ENCODE measurements at places on chromosomes 5 and 9.

GRCh38 chr5:130032807-130033206 lies 128.5 kb downstream of the CHSY3 start:
- no peak for DNase-seq

DNA sequence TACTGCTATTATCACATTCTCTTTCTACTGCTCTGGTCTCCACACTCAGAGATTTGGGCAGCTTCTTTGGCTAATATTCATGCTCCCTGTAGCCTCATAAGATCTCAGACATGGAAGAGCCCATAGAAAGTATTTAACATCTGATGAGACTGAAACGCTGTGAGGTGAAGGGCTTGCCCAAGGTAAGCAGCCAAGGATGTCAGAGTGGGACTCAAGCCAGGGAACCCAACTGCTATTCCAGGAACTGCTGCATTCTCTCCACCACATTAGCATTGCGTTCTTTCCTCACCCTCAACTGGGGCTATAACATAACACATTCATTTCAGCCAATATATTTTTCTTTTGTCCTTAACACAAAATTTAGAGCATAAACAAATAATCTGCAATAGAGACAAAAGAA lies 3.8 kb downstream of the ADRB2 start:
- no peak for DNase-seq

DNA sequence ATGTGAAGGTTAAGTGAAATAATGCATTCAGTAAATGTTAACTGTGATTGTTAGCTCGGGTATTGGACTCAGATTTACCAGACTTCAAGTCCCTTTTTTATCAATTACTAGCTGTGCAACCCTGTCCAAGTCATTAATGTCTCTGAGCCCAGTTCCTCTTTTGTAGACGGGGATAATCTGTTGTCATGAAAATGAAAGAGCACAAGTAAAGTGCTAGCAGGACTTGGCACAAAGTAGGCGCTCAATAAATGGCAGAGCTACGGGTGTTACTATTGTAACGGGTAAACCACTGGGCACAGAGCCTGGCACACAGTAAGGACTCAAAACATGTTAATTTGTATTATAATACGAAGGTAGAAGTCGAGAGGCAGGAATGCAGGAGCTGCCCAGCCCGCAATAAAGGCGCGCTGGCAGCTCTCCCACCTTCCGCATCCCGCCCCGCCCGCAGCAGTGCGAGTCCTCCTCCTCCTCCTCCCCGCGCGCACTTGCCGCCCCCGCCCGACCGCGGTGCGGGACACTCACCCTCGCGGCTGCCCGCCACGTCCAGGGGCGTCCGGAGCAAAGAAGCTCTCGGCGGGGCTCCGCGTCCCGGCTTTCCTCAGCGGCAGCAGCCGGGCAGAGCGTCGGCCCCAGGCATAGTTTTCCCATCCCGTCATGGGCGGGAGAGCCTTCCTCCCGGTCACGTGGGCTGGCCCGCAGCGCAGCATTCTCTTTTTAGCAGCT lies at the start of gene C1QTNF2:
TSS of gene C1QTNF2 (minus strand) at position 637 of the 723 bp plus-strand sequence. CDS start 15,615 bp downstream, outside the sequence.
- no peak for DNase-seq

GRCh38 chr5:79229357-79230174 lies 6.4 kb upstream of the JMY start:
- DNase-seq, result no peak

- DNase-seq, result no peak
Measured at GRCh38 chr9:4021621-4022213, 278.2 kb downstream of the GLIS3 start.

Data from activated CD8-positive, alpha-beta memory T cell treated with anti-CD3 and anti-CD28 coated beads for 1 hour (primary cell).